CD4-positive, alpha-beta memory T cell (primary cell): ENCODE measurements at places on chromosomes 3 and 15. TPM values are rescaled to one million over a fixed set of nuclear protein-coding genes. Genes with fewer than 3 reads are reported as not detected.

The LMOD3 gene
- polyA plus RNA-seq = 0.13 TPM

The EHD4 gene
- 13.9 TPM for polyA plus RNA-seq

The ZNF80 gene
- 0.64 TPM for polyA plus RNA-seq

The SLITRK3 gene
- not detected for polyA plus RNA-seq

The SH2D7 gene
- not detected for polyA plus RNA-seq

The SYNM gene
- polyA plus RNA-seq = 0.42 TPM

The KPNA4 gene
- polyA plus RNA-seq = 10.4 TPM

GRCh38 chr3:186097663-186098451 lies 11.0 kb downstream of the ETV5 start:
- no peak overlapping the region for H3K27ac ChIP-seq
- peaks cover 9% of the 10 kb centered on the region for H3K4me1 ChIP-seq
- peaks cover 20% of the 10 kb centered on the region for H3K27me3 ChIP-seq
- DNase-seq = no peak

- H3K4me1 ChIP-seq = no peaks in the 10 kb centered on the region
- H3K36me3 ChIP-seq = no peaks in the 10 kb centered on the region
- H3K27ac ChIP-seq = no peak overlapping the region
Observed at GRCh38 chr3:83946049-83946448, 1012.7 kb upstream of the CADM2 start.

DNA sequence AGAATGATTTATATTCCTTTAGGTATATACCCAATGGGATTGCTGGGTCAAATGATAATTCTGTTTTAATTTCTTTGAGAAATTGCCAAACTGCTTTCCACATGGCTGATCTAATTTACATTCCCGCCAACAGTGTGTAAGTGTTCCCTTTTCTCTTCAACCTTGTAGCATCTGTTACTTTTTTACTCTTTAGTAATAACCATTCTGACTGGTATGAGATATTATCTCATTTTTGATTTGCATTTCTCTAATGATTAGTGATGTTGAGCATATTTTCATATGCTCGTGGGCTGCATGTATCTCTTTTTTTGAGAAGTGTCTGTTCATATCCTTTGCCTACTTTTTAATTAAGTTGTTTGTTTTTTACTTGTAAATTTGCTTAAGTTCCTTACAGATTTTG lies 1264.2 kb downstream of the OTOL1 start:
- H3K27ac ChIP-seq = no peak overlapping the region
- no peaks in the 10 kb centered on the region for H3K4me1 ChIP-seq
- no peaks in the 10 kb centered on the region for H3K36me3 ChIP-seq
- H3K27me3 ChIP-seq = no peaks in the 10 kb centered on the region
- no peak for DNase-seq

GRCh38 chr3:17494117-17494809 lies 248.2 kb downstream of the TBC1D5 start:
- no peak overlapping the region for H3K4me3 ChIP-seq
- no peaks in the 10 kb centered on the region for H3K36me3 ChIP-seq
- H3K27me3 ChIP-seq = no peaks in the 10 kb centered on the region
- no peak overlapping the region for H3K27ac ChIP-seq
- no peak for DNase-seq

DNA sequence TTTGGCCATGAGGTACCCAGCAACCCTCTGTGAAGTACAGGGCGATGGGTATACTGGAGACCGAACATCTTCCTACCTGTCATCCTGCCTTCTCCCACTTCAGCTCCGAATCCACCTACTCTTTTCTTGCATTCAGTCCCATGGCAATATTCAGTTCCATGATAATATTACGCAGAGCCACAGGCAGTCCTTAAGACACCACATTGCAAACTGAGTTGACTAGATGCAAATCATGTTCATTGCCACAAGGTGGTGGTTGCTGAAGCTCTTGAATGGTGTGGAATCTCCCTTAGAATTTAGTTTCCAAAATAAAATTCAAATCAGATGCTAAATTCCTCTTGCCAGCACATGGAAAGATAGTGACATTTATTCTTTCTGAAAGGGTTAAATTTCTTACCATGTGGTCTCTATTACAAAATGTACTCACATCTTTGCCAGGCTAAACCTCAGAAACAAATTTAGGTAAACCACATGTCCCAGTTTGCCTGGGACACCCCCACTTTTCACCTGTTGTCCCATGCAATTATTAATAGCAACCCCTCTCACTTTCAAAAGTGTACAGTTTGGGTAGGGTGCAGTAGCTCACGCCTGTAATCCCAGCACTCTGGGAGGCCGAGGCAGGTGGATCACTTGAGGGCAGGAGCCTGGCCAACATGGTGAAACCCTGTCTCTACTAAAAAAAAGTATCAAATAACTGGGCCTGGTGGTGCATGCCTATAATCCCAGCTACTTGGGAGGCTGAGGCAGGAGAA lies 1.7 kb upstream of the NME9 start:
- H3K27ac ChIP-seq = no peak overlapping the region
- no peaks in the 10 kb centered on the region for H3K27me3 ChIP-seq
- no peaks in the 10 kb centered on the region for H3K36me3 ChIP-seq
- H3K4me1 ChIP-seq = peaks cover 8% of the 10 kb centered on the region

DNA sequence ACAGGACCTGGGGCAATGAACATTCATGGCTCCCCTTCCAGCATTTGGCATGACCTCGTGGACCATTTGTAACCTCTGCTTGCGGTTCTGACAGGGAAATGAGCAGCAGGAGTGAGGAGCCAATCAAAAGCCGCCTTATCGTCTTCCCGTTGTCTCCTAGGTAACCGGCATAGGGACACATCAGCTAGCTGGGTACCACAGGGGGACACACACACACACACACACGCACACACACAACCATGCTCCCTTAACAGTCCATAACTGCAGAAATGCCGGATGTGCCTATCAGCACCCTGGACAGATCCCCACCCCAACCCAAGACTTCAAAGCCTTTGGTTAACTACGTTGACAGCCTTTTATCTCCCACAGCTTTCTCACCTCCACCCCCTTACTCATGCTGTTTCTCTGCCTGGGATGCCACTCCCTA lies 53.4 kb upstream of the CCDC174 start:
- H3K27ac ChIP-seq = no peak overlapping the region
- peaks cover 17% of the 10 kb centered on the region for H3K27me3 ChIP-seq
- no peak overlapping the region for H3K4me3 ChIP-seq
- peak; percentile 51 for DNase-seq
- no peaks in the 10 kb centered on the region for H3K4me1 ChIP-seq

- no peaks in the 10 kb centered on the region for H3K36me3 ChIP-seq
- DNase-seq = no peak
- H3K27me3 ChIP-seq = no peaks in the 10 kb centered on the region
- no peak overlapping the region for H3K27ac ChIP-seq
- no peaks in the 10 kb centered on the region for H3K4me1 ChIP-seq
Observed at GRCh38 chr3:189883113-189883753, 237.5 kb downstream of the P3H2 start.

DNA sequence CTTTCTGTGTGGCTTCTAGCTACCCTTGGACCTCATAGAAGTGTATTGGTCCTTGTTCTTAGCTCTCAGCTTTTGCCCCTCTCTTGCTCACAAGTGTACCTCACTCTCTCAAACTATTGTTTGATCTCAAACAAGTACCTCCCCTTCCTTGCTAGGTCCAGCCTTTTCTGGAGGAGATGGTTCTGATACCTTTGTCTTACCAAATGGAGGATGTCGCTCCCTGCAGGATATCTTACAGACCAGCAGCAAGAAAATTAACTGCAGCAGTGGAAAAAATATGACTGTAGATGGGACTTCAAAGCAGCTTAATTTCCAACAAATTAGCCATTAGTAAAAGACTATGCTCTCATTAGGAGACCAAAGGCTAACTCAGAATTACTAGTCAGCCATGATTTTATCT lies 388.1 kb upstream of the ROBO2 start:
- H3K27ac ChIP-seq = no peak overlapping the region
- H3K4me3 ChIP-seq = no peak overlapping the region
- DNase-seq = no peak
- no peaks in the 10 kb centered on the region for H3K36me3 ChIP-seq
- no peaks in the 10 kb centered on the region for H3K27me3 ChIP-seq

DNA sequence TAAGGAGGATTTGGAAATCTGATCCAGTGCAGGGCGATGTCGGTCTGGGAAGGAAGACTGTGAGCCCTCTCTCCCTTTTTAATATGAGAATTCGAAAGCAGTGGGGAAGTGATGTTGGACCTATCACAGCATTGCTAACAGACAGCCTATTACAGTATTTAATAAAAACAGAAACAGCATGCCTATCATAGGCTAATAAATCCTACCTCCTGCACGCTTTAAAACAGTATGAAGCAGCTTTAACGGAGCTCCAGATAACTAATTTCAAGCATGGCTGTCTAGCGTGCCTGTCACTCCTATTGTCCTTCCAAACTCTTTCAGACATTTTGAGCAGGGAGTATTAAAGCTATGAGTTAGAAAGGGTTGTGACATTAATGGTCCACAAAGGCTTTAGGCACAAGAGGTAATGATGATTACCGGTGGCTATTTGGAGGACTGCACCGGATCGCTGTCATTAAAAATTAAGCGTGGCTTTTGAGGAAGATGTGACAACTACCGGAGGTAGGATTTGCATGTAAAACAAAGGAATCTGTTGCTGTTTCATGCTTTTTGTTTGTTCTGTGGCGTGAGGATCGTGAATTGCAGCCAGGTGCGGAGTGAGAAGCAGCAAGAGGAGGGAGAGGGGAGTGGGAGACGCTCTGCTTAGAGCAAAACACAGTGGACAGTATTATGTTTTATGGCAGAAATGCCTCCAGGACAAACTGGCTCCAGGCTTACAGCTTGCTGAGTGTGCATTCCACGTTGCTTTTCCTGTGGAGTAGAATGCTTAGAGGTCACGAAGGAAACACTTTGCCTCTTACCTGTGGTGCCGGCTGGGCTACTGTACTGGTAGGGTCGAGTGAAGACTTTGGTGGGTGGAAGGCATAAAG lies at the start of gene KCNMB2:
KCNMB2 (plus strand) TSS at position 226 of the 869 bp plus-strand sequence.
- DNase-seq = no peak
- H3K36me3 ChIP-seq = no peaks in the 10 kb centered on the region
- peaks cover 3% of the 10 kb centered on the region for H3K4me1 ChIP-seq
- H3K27me3 ChIP-seq = no peaks in the 10 kb centered on the region
- no peak within 1 kb of the TSS for H3K27ac ChIP-seq

GRCh38 chr15:93583968-93584367 lies 495.0 kb upstream of the RGMA start:
- H3K4me3 ChIP-seq = no peak overlapping the region
- peaks cover 8% of the 10 kb centered on the region for H3K27me3 ChIP-seq
- H3K4me1 ChIP-seq = no peaks in the 10 kb centered on the region
- no peak overlapping the region for H3K27ac ChIP-seq
- no peak for DNase-seq

DNA sequence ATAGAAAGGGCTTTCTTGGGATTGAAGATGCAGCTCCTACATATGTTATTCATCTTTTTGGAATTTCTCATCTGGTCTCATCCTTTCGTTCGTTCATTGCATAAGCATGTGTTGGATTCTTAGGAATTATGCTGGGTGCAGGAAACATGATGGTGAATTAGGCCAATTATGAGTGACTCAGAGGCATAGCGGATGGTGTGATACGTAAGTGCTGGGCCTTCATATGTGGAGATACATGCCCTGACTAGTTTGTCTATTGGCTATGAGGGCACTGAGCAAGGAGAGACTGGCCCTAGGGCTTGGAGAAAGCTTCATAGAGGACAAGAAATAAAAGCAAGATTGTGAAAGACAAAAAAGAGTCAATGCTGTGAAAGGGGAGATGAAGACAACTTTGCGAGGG lies 235.1 kb downstream of the MYRIP start:
- no peaks in the 10 kb centered on the region for H3K4me1 ChIP-seq
- H3K4me3 ChIP-seq = no peak overlapping the region
- no peak for DNase-seq
